ENCODE measurements at places on chromosomes 2 and 18. TPM values are rescaled to one million over a fixed set of nuclear protein-coding genes. Genes with fewer than 3 reads are reported as not detected.

CCDC85A gene
- total RNA-seq = 0.09 TPM

UGT1A3 gene
- not detected for total RNA-seq

GIGYF2 gene
- 55.8 TPM for total RNA-seq

GPAT2 gene
- 2.3 TPM for total RNA-seq

NYAP2 gene
- total RNA-seq = not detected

MZT2A gene
- total RNA-seq = 47.0 TPM

CCDC121 gene
- total RNA-seq = 1.3 TPM

ATIC gene
- 21.2 TPM for total RNA-seq

ACOXL gene
- total RNA-seq = not detected

TDRD15 gene
- not detected for total RNA-seq

TM4SF20 gene
- 0.09 TPM for total RNA-seq

NAT8 gene
- total RNA-seq = not detected

MAP2 gene
- total RNA-seq = 0.71 TPM

CDK15 gene
- 6.6 TPM for total RNA-seq

POTEC gene
- total RNA-seq = under 0.01 TPM

PRKAG3 gene
- total RNA-seq = not detected

LOXHD1 gene
- not detected for total RNA-seq

SRD5A2 gene
- total RNA-seq = not detected

SLC9A2 gene
- total RNA-seq = not detected

LDLRAD4 gene
- 3.1 TPM for total RNA-seq

DGUOK gene
- 54.0 TPM for total RNA-seq

WDPCP gene
- total RNA-seq = 11.8 TPM

DUSP11 gene
- total RNA-seq = 21.7 TPM

BMP10 gene
- not detected for total RNA-seq

LAPTM4A gene
- total RNA-seq = 214 TPM

INPP5D gene
- 0.46 TPM for total RNA-seq

CLHC1 gene
- 8.0 TPM for total RNA-seq

BOLL gene
- not detected for total RNA-seq

TLX2 gene
- total RNA-seq = not detected

GLI2 gene
- total RNA-seq = 11.3 TPM

ST8SIA5 gene
- not detected for total RNA-seq

CYRIA gene
- 3.7 TPM for total RNA-seq

MTLN gene
- total RNA-seq = 55.6 TPM

LINC00305 gene
- total RNA-seq = not detected

ABCA12 gene
- under 0.01 TPM for total RNA-seq

AQP12B gene
- not detected for total RNA-seq

SYT4 gene
- total RNA-seq = not detected

CXCR4 gene
- 0.92 TPM for total RNA-seq

DNER gene
- total RNA-seq = 0.83 TPM

LOXL3 gene
- total RNA-seq = 57.5 TPM

CCDC68 gene
- 6.9 TPM for total RNA-seq

IL1R2 gene
- 1.7 TPM for total RNA-seq

MYCN gene
- not detected for total RNA-seq

OR6B2 gene
- total RNA-seq = not detected

MRO gene
- total RNA-seq = 0.18 TPM

CUL3 gene
- 60.8 TPM for total RNA-seq

EPHA4 gene
- 26.7 TPM for total RNA-seq

SPC25 gene
- 0.28 TPM for total RNA-seq

ERMN gene
- not detected for total RNA-seq

PUM2 gene
- total RNA-seq = 30.1 TPM

KLHL30 gene
- total RNA-seq = 0.57 TPM

REG3A gene
- not detected for total RNA-seq

NEU2 gene
- total RNA-seq = not detected

HOXD10 gene
- total RNA-seq = 0.18 TPM

MATN3 gene
- total RNA-seq = 1.5 TPM

DPY30 gene
- 38.7 TPM for total RNA-seq

DUSP2 gene
- 0.28 TPM for total RNA-seq

COA5 gene
- 39.7 TPM for total RNA-seq

RGPD6 gene
- total RNA-seq = 20.8 TPM
